ENCODE measurements at places on chromosomes 16 and 17.

GRCh38 chr16:1820096-1820945 lies 6.3 kb downstream of the HAGH start:
- DNase-seq: no peak

GRCh38 chr16:84909476-84910085 lies 89.8 kb downstream of the CRISPLD2 start:
- DNase-seq: no peak

- DNase-seq: no peak
Observed at GRCh38 chr16:69094501-69094900, 11.0 kb upstream of the HAS3 start.

GRCh38 chr17:55722016-55722736 lies 488 bp downstream of the TMEM100 start:
- DNase-seq: no peak

DNA sequence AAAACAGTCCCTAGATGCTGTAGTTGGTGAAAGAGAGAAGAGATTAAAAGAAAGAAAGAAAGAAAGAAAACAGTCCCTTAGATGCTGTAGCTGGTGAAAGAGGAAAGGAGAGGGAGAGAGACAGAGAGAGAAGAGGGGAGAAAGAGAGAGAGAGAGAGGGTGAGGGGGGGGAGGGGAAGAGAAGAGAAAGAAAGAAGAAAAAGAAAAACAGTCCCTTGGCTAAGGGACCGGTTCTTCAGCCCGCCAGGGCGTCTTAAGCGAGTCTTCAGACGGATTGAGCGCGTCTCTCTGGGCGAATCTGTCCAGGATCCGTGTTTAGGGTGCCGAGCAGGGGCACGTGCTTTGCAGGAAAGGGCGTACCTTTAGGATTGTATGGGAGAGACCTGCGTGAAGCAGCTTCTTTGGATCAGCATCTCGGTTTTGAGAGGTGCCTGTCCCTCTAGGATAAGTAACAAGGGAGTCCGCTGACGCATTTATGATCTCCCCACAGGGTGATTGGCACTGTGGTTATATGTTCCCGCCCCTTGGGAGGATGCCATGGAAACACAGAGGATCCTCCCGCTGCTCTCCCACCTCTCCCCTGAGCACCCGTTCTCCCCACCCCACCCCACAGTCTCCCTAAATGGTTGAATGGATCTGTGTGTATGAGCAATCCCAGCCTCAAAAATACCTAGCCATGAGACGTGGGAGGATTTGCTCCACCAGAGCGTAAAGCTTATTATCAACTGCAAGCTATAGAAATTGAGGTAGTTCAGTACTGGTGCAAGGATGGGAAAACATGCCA lies 16.7 kb downstream of the GNGT2 start:
- DNase-seq: peak; percentile 15

DNA sequence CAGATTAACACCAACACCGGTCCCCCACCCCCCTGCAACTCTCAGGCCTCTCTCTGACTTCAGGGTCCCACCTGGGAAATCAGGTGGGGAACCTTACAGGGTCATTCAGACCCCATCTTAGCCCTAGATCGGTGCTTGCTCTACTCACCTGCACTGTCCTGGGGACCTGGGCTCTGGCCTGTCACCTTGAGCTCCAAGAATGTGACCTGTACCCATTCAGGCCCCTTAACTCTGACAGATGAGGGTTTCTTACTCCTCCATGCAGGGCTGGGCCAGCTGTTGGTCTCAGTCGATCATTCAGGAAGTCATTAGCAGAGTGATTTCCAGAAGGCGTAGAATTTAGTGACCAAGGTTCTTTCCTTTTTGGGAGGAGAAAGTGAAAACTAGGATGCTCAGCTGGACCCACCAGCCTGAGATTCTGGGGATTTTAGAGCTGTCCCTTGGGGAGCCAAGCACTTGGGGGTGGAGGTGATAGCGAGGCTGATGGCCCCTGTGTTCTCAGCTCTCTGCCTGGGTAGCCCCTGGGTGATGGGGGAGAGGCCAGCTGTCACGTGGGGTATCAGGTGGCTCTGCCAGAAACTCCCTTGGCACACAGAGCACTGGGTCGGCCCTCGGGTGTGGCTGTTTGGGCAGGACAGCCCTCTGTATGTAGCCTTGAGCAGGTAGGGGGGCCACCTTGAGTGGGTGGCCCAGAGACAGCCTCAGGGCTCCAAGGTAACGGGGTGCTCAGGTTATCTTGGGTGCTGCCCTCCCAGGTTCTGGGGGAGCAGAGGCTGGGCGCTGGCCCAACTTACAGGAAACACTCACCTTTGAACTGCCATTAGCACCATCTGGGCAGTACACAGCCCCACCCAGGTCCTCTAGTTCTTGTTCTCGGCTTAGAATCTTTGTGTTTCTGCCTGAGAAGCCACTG lies 724 bp downstream of the MVP start:
- DNase-seq: no peak

DNA sequence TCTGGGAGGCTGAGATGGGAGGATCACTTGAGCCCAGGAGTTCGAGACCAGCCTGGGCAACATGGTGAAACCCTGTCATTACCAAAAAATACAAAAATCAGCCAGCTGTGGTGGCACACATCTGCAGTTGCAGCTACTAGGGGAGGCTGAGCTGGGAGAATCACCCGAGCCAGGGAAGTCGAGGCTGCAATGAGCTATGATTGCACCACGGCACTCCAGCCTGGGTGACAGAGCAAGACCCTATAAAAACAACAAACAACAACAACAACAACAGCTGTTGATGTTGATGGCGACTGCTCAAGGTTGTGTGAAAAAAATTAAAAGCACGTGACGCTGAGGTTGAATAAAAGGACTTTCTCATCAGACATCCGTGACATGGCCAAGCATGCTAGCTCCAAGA lies 40.8 kb upstream of the CIBAR2 start:
- no peak for DNase-seq

DNA sequence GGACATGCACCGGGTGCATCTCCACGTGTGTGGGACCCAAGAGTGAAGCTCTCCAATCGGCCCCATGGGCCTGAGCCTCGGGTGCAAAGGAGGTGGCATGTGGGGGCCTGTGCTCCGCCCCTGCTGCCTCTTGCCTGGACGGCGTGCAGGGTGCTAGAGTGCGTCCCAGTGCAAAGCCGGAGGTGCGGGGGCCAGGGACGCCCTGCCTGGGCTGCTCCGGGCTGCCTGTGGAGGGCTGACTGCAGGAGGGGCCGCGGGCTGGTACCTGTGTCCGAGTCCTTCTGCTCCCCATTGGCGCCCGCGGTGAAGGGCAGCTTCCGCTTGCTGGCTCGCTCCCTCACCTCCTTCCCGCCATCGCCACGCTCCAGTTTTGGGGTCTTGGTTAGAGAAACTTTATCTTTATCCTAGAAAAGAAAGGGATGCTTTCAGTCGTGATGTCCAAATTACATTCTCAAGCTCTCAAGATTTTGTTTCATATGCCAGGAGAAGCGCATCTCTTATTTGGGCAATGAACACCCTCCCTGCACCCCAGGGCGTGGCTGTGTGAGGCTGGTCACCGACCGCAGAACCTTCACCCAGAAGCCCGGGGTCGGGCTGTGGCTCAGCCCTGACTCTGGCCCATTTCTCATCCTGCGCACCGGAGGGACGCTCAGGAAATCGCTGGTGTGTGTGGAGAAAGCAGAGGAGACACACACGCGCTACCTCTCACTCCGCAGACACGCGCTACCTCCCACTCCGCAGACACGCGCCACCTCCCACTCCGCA lies 87.6 kb downstream of the ZNF778 start:
- no peak for DNase-seq

DNA sequence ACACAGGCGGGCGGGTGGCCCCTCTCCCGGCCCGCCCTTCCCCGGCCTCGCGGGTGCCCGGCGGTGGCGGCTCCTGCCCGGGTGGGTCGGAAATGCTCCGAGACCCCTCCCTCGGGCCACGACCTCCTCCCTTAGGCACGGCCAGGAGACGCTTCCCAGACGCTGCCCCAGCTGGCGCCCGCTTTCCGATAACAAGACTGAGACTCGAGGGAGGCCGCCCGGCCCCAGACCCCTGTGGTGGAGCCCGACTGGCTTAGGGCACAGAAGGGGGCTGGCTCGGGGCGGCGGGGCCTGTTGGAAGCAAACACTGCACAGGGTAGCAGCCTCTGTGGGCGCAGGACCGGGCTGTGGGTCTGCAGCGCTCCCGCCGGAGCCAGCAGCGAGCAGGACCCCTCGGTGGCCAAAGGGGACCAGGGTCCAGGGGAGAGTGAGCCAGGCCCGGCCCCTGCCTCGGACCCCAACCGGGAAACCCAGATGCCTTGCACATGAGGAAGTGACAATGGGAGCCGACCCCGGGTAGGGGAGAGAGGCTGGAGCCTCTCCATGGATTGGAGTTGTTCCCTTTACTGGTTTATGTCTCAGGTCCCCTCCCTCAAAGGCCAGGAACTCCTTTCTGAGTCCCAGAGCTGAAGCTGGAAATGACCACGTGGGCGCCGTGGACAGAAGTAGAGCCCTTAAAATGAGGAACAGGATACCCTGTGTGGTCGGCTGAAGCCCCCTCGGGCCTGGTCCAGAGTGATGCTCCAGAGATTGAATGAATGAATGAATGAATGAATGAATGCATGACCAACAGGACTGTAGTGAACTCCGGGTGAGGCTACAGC lies 19.8 kb upstream of the ADCY7 start:
- DNase-seq: no peak

DNA sequence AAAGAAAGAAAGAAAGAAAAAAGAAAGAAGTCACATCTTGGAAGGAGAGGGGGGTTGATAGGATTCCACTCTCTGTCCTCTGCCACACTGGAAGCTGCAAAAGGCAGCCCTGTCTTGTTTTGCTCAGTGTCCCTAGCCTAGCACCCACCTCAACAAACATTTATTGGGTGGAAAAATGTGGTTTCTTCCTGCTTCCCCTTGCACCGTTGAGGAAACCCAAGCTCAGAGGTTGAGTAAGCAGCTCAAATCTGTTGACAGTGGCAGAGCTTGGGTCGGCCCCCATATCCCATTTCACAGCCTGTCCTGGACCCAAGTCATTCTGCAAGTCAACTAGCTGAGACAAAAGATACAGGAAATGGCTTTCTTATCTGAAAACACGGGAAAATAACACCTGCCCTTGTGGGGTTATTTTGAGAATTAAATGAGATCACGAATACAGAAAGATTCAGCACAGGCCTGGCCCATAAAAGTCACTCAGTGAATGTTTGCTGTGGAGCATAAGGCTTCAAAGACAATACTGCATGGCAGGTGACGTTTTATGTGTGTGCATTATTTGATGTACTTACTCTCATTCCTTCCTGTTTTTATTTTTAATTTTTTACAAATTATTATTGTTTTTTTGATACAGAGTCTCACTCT lies 63.6 kb downstream of the SCNN1B start:
- DNase-seq: no peak

All from COR-L47 (cell line).